ENCODE measurements at places on chromosomes 4 and X.

- no peak for DNase-seq
These were observed 161.3 kb upstream of the MAMLD1 start for GRCh38 chrX:150201841-150202240.

DNA sequence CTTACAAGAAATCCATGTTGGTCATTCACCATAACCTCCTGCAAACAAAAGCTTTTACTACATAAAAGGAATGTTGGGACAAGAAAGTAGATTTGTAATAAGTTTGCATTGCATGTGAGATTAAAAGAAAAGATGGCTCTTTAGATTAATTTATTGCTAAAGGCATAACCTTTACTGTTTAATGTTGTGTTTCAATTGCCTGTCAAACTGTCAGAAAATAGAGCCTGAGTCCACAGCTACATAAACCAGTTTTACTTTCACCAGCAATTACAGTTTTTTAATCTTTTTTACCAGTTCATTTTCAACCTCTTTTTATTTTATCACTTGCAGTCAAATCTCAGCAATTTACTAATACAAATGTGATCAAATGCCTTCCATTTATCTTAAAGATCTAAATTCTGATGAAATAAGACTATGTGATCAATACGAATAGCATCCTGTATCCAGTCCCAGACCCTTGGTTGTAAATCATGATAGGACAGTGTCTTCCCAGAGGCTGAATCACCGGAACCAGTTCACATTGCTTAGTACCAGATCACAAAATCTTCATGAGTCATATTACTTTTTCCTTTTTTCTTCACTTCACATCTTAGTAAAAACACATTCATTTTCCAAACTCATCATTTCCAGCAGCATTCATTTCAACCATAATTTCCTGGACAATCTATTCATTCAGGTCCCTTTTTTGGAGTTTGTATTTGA is 95.4 kb upstream of the FRG1 start:
- no peak for DNase-seq

DNA sequence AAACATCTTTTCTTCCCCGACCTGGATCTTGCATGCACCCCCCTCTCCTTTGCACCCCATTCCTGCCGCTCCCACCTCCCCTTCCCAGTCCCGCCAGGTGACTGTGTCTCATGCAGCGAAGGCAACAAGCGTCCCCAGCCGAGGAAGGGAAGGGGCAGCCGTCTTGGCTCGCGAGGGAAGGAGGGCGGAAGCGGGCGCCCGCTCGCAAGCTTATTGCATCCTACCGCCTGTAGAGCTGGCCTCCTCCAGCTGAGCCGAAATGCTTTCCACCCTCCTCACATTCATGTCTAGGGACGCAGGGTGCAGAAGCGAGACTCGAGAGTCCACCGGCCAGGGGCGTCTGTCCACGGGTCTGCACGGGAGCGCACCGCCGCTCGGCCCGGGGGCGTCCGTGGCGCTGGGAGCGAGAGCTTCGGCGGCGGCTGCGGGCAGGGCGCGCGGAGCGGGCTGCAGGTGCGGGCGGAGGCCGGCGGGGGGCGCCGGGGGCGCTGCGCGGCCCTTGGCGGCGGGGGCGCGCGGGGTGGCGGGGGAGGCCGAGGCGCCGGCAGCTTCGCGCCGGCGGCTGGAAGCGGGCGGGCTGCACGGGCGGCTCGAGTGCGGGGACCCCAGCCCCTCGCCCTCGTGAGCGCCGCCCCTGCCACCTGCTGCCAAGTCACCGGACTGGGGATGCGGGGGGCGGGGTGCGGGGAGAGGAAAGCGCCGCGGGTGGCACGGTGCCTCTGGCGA is at the start of gene KCNIP4:
TSS of gene KCNIP4 (minus strand) at position 426 of the 726 bp plus-strand sequence.
- no peak for DNase-seq

DNA sequence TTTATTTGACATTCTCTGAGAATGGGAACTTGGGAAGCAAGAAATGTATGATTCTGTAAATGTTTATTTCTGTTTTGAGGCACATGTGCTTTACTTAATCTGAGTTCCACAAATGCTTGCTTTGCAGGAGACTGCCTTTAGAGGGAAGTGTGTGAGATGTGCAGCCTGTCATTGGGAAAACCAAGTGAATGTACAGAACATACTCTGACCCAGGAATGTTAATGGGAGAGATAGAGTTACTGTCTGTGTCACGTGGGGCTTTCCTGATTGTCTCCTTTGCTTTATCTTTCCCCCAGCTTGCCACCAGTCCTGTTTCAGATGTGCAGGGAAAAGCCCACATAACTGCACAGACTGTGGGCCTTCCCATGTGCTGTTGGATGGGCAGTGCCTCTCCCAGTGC is 218.6 kb upstream of the ANXA3 start:
- DNase-seq, result no peak

- DNase-seq, result no peak
These were observed 394.3 kb upstream of the TRAM1L1 start for GRCh38 chr4:117479673-117480072.

- DNase-seq, result no peak
These were observed 344.0 kb downstream of the CENPC start for GRCh38 chr4:67201334-67201733.

GRCh38 chr4:149465955-149466354 is 349.7 kb downstream of the IQCM start:
- no peak for DNase-seq

DNA sequence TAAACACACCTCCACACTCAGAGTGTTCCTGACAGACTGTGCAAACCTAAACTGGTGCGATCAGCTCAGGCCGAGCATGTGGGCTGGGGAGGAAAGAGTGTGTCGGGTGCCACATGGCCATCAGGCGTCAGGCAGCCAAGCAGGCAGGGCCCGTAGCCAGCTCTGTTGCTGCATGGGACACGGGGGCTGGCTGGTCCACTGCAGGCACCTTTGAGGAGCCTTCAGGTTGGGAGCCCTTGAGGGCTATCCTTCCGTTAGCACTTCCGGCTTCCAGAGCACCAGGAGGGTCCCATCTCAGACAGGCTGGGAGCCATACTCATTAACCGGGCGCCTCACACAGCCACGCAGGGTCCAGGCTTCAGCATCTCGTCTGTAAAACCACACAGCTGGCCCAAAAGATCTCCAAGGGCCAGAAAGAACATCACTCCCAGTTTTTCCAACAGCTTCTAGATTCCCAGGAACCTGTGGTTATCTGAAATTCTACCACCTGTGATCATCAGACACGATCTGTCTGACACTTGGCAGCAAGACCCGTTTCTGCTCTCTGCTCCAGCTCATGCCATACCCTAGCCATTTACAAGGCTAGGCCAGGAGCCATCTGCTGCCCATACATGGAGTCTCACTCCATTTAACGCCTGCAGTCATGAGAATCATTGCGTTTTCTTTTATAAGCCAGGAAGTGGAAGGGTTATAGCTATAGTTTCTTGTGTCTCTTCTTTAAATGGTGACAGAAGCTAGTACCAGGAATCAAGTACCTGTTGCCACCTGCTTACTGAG is 87.5 kb downstream of the NSUN7 start:
- DNase-seq, result no peak

DNA sequence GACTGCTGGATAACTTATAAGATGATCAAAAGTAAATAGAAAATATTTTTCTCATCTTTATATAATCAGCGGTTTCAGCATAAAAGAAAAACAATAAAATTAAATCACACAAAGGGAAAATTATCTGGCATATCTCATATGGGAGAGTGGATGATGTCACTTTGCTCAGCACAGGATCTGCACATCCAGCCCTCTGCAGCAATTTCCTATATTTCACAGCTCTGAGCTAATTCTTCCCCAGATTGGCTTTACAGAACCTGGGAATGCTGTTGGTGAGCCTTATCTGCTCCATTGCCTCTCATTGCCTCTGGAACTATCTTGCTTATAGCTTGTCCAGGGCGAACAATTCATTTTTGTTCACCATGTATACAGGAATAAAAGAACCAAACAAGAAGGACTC is 21.0 kb downstream of the FREM3 start:
- no peak for DNase-seq

GRCh38 chrX:134821370-134821769 is 163.1 kb upstream of the PLAC1 start:
- no peak for DNase-seq

GRCh38 chr4:98092833-98093439 is 50.3 kb downstream of the STPG2 start:
- no peak for DNase-seq

GRCh38 chr4:71974681-71975080 is 57.1 kb upstream of the NPFFR2 start:
- DNase-seq, result no peak

GRCh38 chr4:168648929-168649328 is 152.1 kb downstream of the PALLD start:
- no peak for DNase-seq

GRCh38 chr4:124846306-124846705 is 133.8 kb upstream of the ANKRD50 start:
- DNase-seq, result no peak

GRCh38 chr4:176478076-176478475 is 158.3 kb downstream of the SPCS3 start:
- DNase-seq, result no peak

GRCh38 chr4:15001869-15002658 is at the start of gene CPEB2:
TSS of gene CPEB2 (plus strand) at chr4:15002481. CDS start at chr4:15002674, 193 bp downstream.
- peak; percentile 82 for DNase-seq

- no peak for DNase-seq
These were observed 3.6 kb downstream of the GTPBP6 start for GRCh38 chrX:314781-315595.

GRCh38 chr4:74018771-74019170 is 19.7 kb downstream of the CXCL3 start:
- DNase-seq, result no peak

- DNase-seq, result no peak
These were observed 39.0 kb upstream of the GPM6B start for GRCh38 chrX:13855689-13856450.

DNA sequence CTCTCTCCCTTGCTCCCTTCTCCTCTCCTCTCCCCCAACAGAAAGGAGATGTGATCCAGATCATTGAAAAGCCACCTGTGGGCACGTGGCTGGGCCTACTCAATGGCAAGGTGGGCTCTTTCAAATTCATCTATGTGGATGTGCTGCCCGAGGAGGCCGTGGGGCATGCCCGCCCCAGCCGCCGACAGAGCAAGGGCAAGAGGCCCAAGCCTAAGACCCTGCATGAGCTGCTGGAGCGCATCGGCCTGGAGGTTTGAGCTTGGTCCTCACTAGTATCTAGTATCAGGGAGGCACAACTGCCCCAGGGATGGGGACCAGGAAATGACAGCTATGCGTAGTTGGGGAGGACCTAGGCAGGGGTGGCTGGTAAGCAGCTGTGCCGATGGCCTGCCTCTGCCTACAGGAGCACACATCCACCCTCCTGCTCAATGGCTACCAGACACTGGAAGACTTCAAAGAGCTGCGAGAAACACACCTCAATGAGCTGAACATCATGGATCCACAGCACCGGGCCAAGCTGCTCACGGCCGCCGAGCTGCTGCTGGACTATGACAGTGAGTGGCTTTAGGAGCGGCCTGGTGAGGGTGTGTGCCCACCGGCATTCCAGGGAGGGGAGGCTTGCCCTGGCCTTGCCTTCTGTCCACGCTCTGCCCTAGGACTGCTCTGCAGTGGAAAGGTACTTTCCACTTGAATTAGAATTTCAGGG is 13.0 kb downstream of the SASH3 start:
- DNase-seq, result no peak

DNA sequence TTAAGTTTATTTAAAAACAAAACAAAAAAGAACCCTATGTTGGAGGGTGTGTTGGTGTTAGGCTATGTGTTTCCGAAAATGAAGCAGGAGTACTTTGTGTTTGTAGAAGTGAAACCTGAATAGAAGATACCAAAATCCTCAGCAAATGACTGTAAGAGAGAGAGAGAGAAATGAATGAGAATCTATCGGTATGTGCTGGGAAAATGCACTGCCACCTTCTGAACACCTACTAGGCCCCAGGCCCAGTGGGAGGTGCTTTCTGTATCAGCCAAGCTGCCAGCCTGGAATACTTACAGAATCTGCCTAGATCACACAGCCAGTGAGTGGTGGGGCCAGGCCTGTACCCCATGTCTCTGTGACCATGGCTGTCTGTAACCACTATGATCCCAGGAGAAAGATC is 14.9 kb upstream of the PIM2 start:
- DNase-seq, result no peak

- DNase-seq, result no peak
These were observed 148.6 kb downstream of the GC start for GRCh38 chr4:71635139-71635748.

GRCh38 chr4:38656111-38656510 is 7.9 kb upstream of the KLF3 start:
- DNase-seq, result no peak

DNA sequence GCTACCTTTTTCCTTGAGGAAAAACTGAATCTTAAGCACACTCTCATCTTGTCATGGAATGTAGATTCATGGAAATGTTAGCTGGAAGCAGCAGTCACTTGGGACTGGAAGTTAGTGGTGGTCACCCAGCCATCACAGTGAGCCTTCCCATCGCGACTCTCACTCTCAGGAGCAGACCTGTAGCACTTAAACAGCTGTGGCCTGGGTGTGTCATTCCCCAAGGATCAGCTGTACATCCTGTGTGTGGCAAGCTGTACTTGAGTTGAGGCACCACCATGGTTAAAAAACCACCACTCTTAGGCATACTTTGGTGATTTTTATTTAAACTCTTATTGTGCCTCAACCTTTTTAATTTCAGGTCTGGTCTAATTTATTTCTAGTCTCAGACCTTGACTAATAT is 46.7 kb downstream of the JADE1 start:
- DNase-seq, result no peak

DNA sequence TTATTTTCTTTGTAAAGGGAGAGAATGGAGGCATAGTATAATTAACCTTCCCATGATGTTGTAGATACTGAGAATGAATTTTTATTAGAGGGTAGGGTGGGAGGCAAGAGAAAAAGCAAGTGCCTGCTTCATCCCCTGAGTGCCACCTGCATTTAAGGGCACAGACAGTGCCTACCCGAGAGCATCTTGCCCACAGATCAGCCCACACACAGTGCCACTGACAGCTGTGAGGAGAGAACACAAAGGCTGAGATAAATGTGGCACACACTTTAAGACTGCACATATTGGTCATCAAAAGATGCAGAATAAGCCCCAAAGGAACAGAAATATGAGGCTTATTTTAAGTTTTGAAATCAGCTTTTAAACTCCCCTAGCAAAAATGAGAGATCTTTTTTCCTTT is 250.8 kb downstream of the SLC39A8 start:
- no peak for DNase-seq

DNA sequence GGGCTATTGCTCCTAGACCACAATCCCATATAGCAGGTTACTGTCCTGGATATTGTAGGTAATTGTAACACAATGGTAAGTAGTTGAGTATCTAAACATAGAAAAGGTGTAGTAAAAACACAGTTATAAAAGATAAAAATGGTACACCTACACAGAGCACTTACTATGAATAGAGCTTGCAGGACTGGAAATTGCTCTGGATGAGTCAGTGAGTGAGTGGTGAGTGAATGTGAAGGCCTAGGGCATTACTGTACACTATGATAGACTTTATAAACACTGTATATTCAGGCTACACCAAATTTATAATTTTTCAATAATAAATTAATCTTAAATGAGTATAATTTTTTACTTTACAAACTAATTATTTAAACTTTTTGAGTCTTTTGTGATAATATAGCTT is 425.7 kb downstream of the PABPC4L start:
- no peak for DNase-seq

DNA sequence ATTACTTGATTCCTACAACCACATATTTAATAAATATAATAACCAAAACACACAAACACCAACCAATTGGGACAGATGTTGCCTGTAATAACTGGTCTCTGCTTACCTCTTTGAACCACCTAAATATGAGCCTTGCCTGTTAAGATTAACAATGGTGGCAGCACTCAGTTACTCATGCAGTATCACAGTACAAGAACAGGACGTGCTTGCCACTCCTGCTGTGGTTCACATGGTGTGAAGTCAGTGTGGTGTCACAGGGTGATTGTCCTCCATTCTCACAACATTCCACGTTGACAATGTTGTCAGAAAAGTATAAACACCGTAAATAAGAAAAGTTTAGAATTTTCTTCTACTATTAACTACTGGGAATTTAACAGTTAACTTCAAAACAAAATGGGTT is 365.0 kb downstream of the PPP3CA start:
- no peak for DNase-seq

All from stimulated activated CD4-positive, alpha-beta T cell treated with anti-CD3 and anti-CD28 coated beads, Interleukin-1b, Interleukin-23, amount 100 ng/mL, for 1 hour (primary cell).